ENCODE measurements at places on chromosomes 5 and 9.

GRCh38 chr9:114958021-114958843, 27.8 kb upstream of the TNFSF8 start:
- peak; percentile 77 for DNase-seq

DNA sequence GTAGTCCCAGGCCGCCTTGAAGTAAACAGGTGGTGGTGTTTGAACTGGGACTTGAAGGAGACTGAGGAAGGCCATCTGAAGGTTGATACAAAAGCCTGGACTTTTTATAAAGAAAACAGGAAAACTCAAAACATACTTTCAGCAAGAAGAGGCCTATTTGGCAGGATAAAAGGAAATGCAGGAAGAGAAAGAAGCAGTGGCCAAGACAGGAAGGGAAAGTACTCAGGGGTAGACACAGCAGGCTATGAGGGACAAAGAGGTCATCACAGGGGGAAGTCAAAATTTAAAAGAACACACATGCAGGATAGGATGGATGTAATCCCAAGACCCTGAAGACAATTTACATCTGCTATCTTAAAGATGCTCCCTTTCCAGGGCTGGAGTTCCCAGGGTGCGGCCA, 13.0 kb downstream of the TLE1 start:
- DNase-seq, result no peak

DNA sequence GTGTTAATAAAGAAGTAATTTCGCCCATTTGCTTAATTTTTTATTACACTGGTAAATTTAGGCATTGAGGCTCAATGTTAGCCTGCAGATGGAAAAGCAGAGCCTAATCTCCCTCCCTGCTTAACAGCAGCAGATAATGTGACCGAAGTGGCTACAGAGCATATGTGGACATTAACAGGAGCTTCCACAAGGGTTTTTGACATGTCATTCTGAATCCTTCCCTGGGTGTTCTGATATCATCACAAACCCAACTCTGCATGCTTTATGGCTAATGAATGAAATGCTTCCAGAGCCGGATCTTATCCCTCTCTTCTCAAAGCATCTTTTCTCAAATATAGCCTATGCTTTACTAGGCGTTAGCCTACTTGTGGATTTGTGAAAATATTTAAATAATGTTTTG, 208.6 kb downstream of the CAAP1 start:
- DNase-seq, result no peak

- DNase-seq, result no peak
Observed at GRCh38 chr5:75368391-75368790, 31.4 kb downstream of the HMGCR start.

DNA sequence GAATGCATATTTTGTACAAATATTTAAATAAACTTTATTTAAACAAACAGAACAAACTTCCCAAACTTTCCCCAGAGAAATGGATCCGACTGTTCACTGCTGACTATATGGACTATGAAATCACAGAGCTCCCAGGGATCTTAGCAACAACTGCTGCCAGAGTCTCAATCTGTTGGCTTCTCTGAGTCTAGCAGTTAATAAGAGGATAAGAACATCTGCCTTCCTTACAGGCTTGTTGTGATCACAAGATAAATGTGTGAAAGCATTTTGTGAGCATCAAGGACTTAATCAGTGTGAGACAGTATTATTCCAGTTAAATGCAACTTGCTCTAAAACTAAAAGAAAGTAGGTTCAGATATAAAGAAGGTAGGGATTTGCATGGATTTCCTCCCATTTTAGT, 31.4 kb upstream of the MYOT start:
- no peak for DNase-seq

DNA sequence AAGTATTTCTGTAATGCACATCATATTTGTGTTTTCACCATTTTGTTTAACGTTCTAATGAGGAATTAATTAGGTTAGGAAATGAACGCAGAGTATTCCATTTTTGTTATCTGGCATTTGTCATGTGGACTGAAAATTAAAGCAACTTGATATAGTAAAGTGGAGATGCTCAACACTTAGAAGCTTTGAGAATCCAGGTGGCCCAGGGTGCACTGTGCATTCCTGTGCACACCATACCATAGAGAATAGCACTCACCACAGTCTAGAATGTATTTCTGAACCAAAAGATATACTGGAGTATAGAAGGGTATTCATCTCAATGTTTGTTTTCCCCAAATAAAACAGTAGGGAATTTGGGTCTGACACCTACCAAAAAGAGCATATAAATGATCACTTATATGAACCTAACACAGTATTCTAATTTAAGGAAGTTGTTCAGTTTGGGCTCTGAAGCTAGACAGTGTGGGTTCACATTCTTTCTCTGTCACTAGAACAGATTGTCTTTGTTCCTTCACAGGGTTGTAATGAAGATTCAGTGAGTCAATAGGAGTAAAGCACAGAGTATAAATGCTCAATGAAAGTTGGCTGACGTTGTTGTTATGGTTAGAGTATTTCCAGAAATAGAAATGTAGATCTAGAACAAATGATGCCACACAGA, 125.6 kb upstream of the DMRT1 start:
- DNase-seq, result no peak

- DNase-seq, result no peak
Observed at GRCh38 chr5:122126756-122127321, 2.5 kb upstream of the ZNF474 start.

GRCh38 chr5:84393969-84394368, 9.3 kb upstream of the EDIL3 start:
- DNase-seq, result no peak

DNA sequence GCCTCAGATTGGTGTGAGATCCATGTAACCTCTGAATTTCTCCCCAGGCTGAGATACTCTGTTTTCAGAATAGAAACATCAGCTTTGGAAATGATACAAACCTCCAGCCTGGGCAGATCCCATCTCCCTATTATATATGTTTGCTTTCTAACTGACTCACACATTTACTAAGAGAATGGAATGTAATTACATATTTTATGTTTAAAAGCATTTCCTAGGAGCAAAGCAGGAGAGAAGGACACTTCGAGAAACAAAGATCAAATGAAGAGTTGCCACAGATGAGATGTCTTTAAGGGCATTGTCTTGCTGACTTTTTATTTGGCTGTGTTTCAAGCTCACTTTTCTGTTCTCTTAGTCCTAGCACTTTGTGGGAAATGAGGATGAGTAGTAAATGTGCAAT, 96.3 kb downstream of the CDH18 start:
- DNase-seq, result no peak

- DNase-seq, result no peak
Observed at GRCh38 chr5:167716126-167716775, 575.2 kb upstream of the WWC1 start.

GRCh38 chr9:130555968-130556367, 23.4 kb upstream of the FUBP3 start:
- DNase-seq, result no peak

DNA sequence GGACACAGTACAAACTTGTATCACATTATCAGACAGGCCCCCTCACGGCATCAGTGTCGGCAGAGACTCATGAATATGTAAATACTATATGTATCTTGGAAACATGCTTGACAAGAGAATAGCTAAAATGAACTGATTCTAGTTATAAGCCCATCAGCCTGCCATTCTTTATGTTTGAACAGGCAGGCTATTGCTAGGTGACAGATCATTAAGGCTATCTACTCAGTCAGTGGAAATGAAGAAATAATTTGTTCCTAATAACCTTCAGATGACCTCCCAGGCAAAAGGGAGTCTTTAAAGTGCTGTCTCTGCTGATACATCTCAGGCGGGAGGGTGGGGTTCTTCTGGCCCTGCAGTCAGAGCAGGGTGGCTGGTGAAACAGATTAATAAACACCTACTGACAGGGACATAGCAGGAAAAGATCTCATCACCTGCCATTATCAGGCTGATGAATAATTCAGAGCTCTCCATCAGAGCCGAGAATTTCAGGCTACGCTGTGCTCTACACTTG, 394.2 kb downstream of the RASEF start:
- DNase-seq, result no peak

DNA sequence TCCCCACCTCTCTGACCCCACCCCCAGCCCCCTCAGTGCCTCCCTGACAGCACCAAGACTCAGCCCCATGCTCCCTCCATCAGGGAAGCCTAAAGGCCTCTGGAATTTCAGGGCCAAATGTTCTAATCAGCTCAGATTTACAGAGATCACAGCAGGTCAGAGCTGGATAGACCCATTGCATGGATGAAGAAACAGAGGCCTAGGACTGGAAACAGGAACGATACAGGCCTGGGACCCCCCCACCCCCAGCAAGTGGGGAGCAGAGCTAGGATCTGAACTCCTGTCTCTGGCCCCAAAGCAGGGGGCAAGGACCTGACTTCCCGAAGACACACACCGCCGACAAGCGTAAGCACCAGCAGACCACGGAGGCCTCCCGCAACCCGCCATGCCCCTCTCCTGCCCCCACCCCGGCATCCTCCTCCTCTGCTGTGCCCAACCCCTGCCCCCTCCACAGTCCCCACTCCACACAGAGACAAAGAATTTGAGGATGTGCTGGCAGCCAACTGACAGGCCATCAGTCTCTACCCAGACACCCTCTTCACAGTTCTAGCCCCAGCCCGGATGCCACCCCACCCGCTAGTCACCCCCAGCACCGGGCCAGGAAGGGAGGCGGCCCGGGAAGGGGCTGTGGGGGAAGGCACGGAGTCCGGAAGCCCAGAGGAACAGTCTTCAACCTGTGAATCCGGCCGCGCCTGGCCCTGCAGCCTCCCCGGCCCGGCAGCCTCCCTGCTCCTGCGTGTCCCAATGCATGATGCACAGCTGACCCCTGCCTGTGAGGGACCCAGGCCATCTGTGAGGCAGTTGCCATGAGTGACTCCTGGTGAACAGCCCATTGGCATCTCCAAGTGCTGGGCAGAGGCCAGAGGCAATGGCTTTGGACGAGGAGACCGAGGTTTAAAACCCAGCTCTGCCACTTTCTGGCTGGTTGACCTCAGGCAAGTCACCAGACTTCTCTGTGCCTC, 31.3 kb downstream of the NDUFA8 start:
- DNase-seq, result no peak

GRCh38 chr9:91519520-91520277, 96.1 kb upstream of the NFIL3 start:
- DNase-seq, result no peak

DNA sequence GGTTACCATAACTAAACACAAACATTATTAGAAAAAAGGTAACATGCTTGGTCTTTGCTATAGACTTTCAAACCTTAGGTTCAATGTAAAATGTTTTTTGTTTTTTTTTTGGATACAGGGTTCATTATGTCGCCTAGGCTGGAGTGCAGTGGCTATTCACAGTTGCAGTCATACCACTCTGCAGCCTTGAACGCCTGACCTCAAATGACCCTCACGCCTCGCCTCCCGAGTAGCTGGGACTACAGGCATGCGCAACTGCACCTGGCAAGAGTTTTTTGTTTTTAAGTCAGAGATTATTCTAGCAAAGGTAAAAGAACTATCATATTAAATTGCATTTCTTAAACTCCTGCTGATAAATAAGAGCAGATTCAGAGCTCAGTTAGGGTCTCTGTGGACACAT, 55.1 kb upstream of the NR5A1 start:
- DNase-seq, result no peak

- no peak for DNase-seq
Observed at GRCh38 chr9:78239506-78239905, 3.6 kb downstream of the CEP78 start.

DNA sequence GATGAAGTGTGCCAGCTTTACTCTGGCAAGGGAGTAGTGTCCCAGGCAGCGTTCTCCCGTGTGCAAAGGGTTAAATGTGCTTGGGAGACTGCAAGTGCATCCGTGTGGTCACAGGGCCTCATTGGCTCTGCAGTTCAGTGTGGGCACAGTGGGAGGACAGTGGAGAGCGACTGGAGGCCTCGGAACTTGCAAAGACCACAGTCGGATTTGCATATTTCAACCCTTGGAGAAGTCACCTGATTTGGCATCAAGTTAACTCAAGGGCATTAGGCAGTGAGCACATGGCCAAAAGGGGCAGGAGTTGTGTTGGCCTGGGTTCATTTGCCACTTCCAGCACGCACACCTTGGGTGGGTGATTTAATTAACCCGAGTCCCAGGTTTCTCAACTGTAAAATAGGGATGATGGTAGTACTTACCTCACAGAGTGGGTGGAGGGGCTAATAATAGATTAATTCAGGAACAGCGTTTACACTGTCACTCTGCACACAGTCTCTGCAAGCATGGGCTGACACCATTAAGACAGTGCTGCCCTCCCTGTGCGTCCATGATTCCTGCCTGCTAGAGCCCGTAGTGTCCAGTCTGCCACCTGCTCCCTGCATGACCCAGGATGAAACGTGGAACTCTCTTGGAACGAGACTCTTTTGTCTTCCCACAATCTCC, 22.7 kb downstream of the JADE2 start:
- no peak for DNase-seq

- DNase-seq, result no peak
Observed at GRCh38 chr5:17357504-17357903, 140.1 kb downstream of the BASP1 start.

DNA sequence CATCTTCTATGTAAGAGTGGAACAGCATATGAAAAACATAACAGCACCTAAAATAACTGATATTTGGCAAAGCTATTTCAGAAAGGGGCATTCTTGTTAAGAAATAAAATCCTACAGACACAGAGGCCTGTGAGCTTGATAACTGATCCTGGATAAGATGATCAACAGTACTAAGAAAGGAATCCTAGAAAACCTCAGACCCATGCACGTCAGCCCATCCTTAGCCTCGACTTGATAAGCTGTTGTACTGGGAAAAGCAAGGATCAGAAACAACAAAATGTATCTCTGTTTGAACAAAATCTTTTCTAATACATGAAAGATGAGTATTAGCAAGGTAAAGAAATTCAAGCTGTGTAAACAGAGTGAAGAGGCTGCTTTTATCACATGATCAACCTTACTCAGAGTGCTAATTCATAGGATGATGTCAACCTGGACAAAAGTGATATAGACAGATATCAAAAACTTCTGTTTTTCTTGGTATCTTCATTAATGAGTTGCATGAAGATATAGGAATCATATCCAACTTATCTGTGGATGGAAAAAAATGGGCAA, 15.2 kb downstream of the LIFR start:
- no peak for DNase-seq

GRCh38 chr5:4847766-4848165, 292.4 kb upstream of the ADAMTS16 start:
- DNase-seq, result no peak

DNA sequence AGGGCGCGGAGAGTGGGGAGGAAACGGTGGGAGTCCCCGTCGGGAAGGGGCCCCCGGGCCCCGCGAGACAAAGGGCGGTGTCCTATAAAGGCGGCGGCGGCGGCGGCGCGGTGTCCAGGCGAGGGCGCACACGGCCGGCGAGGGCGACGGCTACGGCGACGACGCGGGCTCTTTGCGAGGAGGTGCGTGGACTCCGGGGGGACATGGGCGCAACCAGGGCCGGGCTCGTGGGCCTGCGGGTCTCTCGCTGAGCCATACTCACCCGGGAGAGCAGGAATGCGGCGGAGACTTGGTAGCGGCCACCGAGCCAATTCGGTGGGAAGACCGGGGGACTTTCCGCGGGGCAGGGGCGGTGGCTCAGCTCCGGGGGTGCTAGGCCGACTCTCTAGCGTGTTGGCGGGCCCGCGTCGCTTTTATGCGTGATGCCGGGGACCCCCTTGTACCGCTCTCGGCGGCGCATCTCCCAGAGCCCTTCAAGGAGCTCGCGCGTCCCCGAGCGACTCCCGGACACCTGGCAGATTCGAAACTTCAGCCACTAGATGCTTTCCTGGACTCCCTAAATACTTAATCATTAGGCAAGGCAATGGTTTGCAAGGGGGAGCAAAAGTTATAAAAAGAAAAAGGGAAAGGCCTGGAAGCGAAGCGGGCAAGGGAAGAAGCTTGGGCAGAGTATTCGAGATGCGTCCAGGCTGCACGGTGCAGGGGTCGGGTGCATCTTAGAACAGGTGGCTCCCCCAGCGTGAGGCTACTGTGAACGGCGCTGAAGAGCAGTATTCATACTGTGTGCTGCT, 5.9 kb upstream of the TAL2 start:
- DNase-seq, result no peak
